ENCODE measurements at places on chromosomes 1 and 21. TPM values are rescaled to one million over a fixed set of nuclear protein-coding genes. Genes with fewer than 3 reads are reported as not detected.
A peak's percentile ranks its signal among the peaks of the same experiment; 100 is the strongest.

Gene SRSF4
- total RNA-seq, result 99.9 TPM

Gene SPRR3
- total RNA-seq, result not detected

Gene SCNM1
- 35.8 TPM for total RNA-seq

Gene SPATA46
- total RNA-seq, result not detected

DNA sequence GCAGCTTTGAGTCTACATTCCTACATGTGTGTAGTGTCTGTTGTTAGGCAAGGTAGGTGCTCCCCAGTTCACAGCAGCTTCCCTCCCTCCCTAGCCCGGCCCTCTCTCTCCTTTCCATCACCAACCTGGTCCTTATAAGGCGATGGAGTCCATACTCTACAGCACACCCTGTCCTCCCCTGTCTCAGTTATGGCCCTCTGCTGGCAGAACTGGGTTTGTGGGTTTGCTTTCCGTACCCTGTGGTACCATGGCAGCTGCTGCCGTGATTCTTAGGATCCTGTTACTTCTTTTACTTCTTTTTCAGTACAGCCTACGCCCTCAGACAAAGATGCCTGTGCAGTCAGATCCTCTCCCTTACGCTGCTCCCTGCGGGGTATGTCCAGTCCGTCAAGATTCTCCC, 31.7 kb downstream of the AK5 start:
- peak; percentile 62 for DNase-seq

GRCh38 chr1:157566484-157567300, 14.4 kb upstream of the FCRL5 start:
- no peak for DNase-seq

DNA sequence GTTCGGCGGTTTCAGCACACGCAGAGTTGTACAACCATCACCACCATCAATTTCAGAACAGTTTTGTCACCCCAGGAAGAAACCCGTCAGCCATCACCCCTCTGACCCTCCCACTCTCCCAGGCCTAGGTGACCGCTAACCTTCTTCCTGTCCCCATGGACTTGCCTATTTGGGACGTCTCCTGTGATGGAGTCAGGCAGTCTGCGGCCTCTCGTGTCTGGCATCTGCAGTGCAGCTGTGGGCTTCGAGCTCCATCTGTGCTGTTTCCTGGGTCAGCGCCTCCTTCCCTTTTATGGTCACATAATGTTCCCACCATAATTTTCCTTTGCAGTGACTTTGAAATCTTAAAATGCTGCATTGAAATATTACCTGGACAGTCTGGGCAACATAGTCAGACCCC, 24.4 kb downstream of the SLC45A1 start:
- DNase-seq, result no peak

GRCh38 chr1:203216274-203217138, 13.0 kb downstream of the CHIT1 start:
- DNase-seq, result peak; percentile 75

DNA sequence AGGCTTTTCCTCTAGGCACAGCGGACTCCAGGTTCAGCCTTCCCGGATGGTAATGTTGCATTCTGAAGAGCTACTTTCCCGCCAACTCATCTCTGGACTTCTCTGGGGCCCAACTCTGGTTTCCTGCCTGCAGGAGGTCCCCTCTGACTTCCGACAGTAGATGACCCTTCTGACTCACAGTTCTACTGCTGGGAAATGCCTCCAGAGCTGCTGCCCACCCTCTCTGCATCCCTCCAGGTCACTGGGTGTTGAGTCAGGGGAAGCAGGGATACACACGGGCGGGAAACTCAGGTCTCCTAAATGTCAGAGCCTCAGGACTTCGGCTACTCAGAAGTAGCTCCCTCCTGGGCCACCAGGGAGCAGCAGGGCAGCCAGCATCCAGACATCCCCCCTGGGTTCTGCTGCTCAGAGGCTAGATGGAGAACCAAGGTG, 2.1 kb upstream of the KIF21B start:
- peak; percentile 54 for DNase-seq

DNA sequence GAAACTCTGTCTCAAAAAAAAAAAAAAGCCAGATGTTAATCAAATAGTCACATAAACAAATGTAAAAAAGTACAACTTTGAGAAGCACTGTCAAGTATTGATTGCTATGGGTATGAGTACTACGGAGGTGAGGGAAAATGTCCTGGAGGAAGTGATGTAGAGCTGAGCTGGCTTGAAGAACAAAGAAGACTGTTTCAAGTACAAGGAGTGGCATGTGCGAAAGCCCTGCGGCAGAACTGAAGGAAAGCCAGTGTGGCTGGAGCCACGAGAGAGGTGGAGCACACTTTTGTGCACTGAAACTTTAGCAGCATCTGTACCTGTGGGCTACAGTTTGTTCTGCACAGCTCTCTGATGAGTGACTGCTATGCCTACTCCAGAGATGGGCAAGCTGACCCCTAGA, 5.4 kb upstream of the RPS6KA1 start:
- DNase-seq, result no peak

Measured in WTC11 (cell line).